NCI-H1417 (cell line): ENCODE measurements at places on chromosomes 5 and 9.

DNA sequence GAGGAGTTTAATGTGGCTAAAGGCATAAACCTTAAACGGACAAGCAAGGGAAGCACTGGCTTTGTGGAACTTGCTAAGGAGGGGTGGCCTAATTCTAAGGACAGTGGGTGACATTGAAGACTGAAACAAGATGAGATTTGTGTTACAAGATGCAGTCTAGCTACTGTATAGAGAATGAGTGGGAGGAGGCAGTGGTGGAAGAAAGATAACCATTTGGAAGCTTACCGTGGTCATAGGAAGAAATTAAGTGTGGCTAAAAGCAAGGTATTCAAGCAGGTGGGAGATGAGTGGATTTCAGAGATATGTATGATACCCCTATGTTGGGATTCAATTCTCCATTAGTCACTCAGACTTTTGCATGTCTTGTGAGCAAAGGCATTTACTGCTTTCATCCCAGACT, 4.6 kb downstream of the PAM start:
- no peak for DNase-seq

DNA sequence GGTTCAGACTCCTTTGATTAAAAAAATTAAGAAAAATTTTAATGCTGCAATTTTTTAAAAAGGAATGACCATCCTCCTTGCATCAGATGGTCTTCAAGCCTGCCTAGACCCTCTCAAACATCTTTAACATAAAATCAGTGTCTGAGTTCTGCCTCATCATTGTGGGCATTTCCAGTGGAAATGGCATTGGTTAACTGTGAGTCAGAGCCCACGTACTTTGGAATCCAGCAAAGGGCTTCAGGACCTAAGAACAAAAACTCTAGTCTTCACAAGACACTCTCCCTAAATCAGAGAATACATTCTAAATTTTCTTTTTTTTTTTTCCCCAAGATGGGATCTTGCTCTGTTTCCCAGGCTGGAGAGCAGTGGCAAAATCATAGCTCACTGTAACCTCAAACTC, 9.4 kb upstream of the C5orf15 start:
- no peak for DNase-seq

DNA sequence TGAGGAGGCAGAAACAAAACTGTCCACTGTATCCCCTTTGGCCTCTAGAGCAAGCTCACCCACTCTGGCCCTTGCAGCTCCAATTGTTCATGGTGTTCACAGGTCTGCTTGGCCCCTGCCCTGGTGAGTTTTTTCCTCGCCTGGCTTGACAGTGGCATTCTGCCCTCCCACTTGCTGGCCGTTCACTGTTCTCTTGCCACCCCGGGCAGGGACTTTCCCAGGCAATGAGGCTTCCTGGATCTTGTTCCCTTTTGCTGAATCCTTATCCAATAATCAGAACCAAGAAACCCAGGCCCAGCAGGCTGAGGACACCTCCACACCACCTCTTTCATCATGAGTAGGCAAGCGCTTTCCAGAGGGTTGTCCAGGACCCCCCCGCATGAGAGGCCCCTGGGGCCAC, 31.2 kb downstream of the ZNF618 start:
- no peak for DNase-seq

GRCh38 chr5:171745602-171746001, 40.0 kb upstream of the SMIM23 start:
- DNase-seq, result no peak

DNA sequence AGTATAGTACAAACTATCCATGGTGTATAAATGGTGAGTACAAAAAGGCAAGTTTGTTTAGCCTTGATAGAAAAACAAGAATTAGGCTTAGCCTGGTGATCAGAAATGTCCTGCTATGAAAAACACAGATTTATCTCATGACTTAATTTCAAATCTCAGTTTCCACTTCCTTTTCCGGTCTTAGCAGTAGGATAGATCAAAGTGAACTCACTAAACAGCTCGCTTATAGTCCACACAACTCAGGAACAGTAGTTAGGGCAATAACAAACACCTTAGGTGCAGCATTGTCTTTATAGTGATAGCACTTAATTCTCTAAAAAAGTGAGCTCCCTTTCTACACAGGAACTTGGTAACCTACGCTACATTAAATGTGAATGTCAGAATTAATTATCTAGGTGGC, 11.4 kb downstream of the GOLGA1 start:
- DNase-seq, result no peak

DNA sequence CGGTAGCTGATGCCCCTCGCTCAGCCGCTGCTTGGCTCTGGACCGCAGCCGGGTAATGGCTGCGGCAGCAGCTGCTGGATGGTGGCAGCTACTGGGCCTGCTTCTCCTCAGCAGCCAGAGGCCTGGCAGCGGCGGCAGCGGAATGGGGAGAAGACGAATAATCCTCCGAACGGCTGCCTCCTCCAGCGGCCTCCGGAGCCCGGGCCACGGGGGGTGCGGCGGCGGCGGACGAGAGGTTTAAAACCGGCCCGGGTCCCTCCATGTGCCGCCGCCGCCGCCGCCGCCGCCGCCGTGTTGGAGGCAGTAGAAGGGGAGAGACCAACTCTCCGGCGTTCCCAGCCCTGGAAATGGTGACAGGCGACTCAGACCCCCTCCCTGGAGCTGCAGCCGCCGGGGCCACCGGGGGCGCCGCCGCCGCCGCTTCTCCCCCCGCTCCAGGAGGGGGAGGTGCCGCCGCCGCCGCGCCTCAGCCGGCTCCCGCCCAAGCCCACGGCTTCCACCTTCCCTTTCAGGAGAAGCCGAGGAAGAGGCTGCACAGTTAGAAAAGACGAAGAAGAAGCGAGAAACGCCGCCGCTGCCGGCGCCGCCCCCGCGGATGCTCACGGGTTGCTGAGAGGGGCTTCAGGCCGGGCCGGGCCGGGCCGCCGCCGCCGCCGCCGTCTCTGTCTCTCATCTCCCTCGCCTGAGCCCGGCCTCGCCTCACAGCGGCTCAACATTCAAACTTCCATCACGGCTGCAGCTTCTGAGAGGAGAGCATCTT, 118.4 kb upstream of the PRSS3 start:
- DNase-seq, result peak; percentile 90

GRCh38 chr9:7298123-7298522, 501.5 kb downstream of the DMAC1 start:
- no peak for DNase-seq

DNA sequence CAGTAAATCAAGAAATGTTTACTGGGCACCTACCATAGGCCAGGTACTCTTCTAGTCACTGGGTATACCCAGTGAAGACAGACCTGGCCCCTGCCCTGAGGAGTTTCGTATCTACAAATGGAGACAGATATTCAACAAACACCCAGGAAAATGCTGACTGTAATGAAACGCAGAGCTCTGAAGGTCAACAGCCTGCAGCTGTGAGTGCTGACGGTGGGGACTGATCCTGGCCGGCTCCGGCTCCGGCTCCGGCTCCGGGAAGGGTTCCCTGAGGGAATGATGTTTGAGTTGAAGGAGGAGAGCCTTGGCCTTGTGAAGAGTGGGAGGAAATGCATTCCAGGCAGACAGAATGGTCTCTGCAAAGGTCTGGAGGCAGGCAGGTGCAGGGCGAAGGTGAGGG, 23.1 kb downstream of the FGFR4 start:
- no peak for DNase-seq

GRCh38 chr9:133730994-133731715, 7.0 kb downstream of the SARDH start:
- no peak for DNase-seq

DNA sequence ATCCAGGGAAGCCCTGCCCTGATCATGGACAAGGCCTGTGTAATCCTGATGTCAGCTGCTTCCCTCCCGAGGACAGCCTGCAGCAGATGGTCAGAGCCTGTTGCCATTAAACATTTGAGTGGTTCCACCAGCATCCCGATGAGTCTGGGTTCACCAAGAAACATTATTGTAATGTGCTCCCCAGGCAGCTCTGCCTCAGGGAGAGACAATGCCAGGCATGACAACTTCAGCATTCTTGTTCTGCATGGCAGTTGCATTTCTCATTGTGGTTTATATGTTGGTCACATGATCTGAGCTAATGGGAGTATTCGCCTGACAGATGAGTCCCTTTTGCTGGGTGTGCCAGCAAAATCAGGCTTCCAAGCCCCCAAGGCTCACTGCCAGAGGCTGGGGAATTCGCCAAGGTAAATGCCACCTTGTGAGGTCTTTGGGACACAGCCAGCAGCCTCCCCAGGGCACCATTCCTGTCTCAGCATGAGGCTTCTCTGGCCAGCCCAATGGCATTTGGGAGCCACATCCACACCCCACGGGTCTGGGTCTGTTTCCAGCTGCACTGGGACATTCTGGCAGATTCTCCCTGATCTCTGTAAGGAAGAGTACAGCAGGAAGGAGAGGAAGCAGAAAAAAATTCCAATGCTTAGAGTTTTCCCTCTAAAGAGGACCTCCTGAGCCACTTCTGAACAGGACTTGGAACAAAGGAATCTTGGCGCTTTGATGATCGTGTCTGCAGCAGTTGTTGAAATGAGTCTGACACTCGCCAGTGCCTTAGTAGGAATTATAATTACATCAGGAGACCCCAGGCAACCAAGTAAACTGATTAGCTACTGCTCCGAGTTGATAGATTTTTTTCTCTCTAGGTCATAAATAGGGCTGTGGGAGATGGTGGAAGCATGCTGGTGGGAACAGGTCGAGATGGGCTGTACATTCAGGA, 18.7 kb downstream of the KCNIP1 start:
- DNase-seq, result no peak

- DNase-seq, result no peak
Measured at GRCh38 chr9:73165911-73166310, 14.2 kb downstream of the ANXA1 start.

GRCh38 chr9:136886610-136887597, 588 bp downstream of the TRAF2 start:
- no peak for DNase-seq

- no peak for DNase-seq
Measured at GRCh38 chr5:151234476-151235238, 10.8 kb upstream of the CCDC69 start.

DNA sequence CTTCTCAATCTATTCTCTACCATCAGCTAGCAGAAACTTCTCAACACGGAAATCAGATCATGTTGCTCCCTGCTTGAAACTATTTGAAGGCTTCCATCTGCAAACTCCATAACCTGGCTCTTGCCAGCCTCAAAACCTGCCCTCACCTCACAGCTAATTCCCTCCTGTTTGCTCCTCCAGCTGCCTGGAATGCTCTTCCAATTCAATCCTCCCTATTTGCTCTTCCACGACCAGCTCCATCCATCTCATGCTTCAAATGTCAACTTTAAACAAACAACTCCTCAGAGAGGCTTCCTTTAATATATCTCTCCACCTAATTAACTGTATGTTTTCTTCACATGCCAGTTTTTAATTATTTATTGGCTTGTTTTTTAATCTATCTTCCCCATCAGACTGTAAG, 1.5 kb downstream of the PLAA start:
- peak; percentile 22 for DNase-seq

GRCh38 chr5:60701321-60701968, 1.5 kb upstream of the DEPDC1B start:
- peak; percentile 28 for DNase-seq

DNA sequence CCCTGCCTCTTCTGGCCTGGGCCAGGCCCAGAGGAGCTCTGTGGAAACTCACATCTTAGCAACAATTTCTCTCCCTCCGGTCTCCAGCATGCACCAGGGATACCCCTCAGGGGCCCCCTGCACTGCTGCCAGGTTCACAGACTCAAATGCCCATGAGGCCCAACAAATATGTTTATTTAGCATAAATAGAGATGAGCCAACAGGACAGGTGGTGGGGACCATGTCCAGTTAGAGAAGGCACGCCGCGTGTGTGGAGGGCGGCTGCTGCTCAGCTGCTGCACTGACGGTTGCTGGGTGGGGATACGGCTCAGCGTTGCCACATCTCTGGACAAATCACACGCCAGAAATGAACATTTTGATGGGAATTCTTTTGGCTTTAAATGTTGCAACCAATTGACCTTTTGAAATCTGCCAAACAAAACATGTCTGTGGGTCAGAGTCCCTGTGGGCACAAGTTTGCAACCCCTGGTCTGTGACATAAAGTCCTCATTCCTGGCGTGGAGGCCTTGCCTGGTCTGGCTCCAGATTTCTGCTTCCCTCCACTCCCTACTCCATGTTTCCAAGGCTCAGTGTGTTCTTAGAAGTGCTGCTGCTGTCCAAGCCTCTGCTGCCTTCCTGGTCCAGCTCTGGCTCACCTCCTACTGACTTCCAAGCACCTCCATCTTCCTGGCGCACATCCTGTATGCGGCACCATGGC, 88.9 kb downstream of the AMBP start:
- DNase-seq, result no peak

DNA sequence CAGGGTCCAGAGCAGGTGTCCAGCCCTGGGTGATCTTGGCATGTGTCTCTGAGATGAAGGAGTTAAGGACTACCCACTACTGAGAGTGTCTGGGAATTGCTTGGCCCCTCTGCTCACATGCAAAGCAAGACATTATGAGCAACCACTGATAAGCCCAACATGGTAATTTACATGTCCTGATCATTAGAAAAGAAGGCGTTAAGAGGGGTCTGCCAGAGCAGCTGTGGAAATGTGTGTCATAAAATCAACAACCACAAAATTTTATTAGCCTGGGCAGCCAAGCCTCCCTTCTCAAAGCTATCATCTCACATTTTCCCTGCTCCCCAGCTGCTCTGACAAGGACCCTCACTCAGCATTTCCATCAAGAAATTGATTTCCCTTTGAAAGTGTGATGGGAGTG, 351.0 kb downstream of the SPOCK1 start:
- no peak for DNase-seq

- no peak for DNase-seq
Measured at GRCh38 chr9:34570376-34570775, 19.1 kb downstream of the CNTFR start.

GRCh38 chr5:1910081-1910760, 27.5 kb upstream of the IRX4 start:
- DNase-seq, result no peak

DNA sequence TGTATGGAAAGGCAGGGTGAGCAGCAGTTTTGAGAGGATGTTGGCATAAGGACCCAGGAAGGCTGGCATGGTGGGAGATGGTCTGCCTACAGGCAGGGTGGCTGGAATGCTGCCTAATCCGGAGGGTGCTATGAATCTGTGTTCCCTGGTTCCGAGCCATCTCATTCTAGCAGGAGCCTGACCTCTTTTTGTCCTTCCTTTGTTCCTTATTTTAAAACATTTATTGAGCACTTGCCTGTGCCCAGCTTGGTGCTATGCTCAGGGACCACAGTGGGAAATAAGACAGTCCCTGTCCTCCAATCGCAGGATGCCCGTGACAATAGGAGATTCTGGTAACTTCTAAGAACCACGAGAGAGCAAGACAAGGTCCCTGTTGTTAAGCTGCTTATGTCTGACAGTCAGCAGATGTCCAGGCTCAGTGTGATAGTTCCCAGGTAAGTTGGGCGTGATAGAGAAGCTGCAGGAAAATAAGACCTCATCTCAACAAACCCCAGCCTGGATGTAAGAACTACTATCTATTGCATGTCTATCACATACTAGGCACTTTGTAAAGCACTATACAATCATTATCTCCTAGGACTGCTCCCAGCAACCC, 9.1 kb upstream of the ZBTB34 start:
- DNase-seq, result no peak

- no peak for DNase-seq
Measured at GRCh38 chr5:123157791-123158581, 68.9 kb downstream of the PRDM6 start.

GRCh38 chr5:150781706-150782614, 3.4 kb downstream of the SMIM3 start:
- DNase-seq, result no peak

- no peak for DNase-seq
Measured at GRCh38 chr5:65395526-65396155, 86.1 kb downstream of the ADAMTS6 start.

- DNase-seq, result no peak
Measured at GRCh38 chr5:72372331-72372730, 52.2 kb downstream of the PTCD2 start.
